ENCODE measurements at places on chromosomes 2 and 18.

GRCh38 chr2:238974081-238974480, 126.2 kb downstream of the TWIST2 start:
- no peak for DNase-seq

- DNase-seq: peak; percentile 24
These were observed 366.9 kb upstream of the ZEB2 start for GRCh38 chr2:144886862-144887261.

- DNase-seq: no peak
These were observed 54.1 kb downstream of the ETAA1 start for GRCh38 chr2:67451086-67451832.

DNA sequence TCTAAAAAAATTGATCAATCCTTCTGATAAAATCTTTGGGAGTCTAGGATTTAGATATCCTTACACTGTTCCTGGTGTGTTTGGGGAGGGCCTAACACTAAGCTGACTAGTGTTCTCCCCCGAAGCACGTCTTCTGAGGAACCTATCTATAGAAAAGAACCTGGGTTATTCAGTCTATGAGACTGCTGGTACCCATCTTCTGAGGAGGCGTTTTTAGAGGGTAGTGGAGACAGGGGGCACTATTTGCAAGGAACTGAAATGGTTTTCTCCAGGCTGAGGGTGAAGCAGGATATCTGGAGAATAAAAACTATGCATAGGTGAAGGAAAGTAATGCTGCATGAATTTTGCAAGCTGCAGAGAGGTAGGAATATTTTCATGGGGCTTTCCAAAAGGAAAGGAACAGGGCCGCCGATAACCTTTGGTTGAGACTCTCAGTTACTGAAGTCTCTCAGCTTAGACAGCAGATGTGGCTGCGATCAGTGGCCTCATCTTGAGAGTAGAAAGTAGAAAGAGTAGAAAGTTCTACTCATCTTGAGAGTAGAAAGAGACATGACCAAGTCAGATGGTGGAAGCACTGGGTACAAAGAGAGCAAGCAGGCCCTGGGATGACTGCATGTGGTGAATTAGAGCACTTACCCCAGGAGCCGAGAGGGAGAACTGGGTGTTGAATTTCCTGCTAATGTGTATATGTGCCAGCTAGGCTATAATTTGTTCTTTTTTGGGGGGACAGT, 31.8 kb upstream of the KCNE4 start:
- no peak for DNase-seq

- DNase-seq: peak; percentile 84
These were observed at the start of gene CFAP221 for GRCh38 chr2:119544075-119544938. TSS of gene CFAP221 (plus strand) at chr2:119544449. CDS start at chr2:119546132, 1,683 bp downstream.

GRCh38 chr2:182705761-182706160, 10.3 kb upstream of the DNAJC10 start:
- no peak for DNase-seq

- DNase-seq: no peak
These were observed 24.8 kb upstream of the TNS1 start for GRCh38 chr2:218027426-218028188.

All from mucosa of descending colon (tissue), 3 donors.